ENCODE measurements at places on chromosomes 6 and 20. TPM values are rescaled to one million over a fixed set of nuclear protein-coding genes. Genes with fewer than 3 reads are reported as not detected.

- DNase-seq = no peak
Observed at GRCh38 chr6:136326038-136326553, 36.5 kb upstream of the BCLAF1 start.

- DNase-seq = no peak
Observed at GRCh38 chr20:13671916-13672378, 33.2 kb upstream of the TASP1 start.

DNA sequence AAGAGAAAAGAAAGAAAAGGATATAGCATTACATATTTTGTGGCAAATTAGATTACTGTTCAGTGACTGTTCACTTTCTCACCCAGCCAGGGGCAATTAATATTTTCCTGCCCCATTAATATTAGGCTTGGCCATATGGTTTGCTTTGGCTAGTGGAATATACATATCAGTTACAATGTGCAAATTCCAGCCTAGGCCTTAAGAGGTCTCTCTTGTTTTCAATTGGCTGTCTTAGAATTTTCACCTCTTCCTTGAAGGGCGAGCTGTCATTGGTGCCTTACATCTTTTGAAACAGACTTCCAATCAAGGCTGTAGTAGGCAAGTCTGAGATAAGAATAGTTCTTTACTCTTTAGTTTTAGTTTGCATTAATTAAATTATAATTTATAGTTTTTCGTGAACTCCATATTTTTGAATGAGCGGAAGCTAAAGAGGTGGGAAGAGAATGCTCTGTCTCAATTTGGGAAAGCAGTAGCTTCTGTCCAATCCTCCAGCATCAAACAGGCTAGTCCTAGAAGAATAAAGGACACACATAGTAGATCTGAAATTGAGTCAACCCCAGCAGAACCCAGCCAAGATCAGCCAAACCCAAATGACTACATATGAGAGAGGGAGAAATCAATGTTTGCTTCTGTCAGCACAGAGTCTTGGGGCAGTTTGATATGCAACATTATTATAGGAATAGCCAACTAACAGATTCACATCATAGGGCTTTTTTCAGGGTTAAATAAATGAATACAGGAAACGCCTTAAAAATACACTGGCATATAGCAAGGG, 6.3 kb upstream of the CSNK2A1 start:
- DNase-seq = no peak

GRCh38 chr20:53354314-53354713, 239.3 kb downstream of the ZNF217 start:
- DNase-seq = no peak

- no peak for DNase-seq
Observed at GRCh38 chr20:24545168-24545567, 75.7 kb downstream of the SYNDIG1 start.

DNA sequence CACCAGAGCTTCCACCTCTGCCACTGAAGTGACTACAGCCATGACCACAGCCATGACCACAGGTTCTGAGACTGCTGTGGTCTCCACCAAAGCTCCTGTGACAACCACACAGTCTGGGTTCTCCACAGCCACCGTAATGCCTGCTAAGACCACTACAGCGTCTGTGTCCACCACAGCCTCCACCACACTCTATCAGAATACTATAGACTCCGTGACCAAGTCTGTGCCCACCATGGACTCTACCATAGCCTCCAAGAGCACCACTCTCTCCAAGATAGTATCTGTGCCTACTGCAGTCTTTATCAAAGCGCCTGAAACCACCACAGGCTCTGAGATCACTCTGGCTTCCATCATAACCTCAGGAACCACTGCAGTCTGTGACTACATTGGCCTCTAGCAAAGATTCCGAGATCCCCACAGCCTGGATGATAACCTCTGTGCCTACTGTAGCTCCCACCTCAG, 18.3 kb upstream of the MUC21 start:
- no peak for DNase-seq

- DNase-seq = no peak
Observed at GRCh38 chr6:154430481-154430919, 73.9 kb upstream of the IPCEF1 start.

- no peak for DNase-seq
Observed at GRCh38 chr6:128346569-128346968, 173.8 kb downstream of the PTPRK start.

- DNase-seq = no peak
Observed at GRCh38 chr6:22036275-22036674, 260.6 kb downstream of the PRL start.

DNA sequence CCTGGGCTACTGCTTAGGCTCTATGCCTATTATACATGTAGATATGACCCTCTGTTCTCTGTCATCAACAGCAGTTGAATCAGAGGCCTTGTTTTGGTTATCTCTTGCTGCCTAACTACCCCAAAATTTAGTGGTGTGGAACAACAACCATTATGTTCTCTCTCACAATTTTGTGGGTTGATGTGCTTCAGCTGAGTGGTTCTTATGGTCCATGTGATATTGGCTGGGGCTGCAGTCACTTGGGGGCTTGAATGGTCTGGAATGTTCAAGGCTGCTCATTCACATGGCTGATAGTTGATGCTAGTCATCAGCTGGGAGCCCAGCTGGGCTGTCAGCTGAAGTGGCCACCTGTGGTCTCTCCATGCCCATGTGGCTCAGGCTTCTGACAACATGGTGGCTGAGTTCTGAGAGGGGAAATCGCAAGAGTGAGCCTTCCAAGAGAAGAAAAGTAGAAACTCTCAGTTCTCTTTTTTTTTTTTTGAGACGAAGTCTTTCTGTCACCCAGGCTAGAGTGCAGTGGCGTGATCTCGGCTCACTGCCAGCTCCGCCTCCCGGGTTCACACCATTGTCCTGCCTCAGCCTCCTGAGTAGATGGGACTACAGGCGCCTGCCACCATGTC, 47.8 kb downstream of the SHLD1 start:
- peak; percentile 78 for DNase-seq

- no peak for DNase-seq
Observed at GRCh38 chr6:111625461-111626391, 20.0 kb upstream of the TRAF3IP2 start.

DNA sequence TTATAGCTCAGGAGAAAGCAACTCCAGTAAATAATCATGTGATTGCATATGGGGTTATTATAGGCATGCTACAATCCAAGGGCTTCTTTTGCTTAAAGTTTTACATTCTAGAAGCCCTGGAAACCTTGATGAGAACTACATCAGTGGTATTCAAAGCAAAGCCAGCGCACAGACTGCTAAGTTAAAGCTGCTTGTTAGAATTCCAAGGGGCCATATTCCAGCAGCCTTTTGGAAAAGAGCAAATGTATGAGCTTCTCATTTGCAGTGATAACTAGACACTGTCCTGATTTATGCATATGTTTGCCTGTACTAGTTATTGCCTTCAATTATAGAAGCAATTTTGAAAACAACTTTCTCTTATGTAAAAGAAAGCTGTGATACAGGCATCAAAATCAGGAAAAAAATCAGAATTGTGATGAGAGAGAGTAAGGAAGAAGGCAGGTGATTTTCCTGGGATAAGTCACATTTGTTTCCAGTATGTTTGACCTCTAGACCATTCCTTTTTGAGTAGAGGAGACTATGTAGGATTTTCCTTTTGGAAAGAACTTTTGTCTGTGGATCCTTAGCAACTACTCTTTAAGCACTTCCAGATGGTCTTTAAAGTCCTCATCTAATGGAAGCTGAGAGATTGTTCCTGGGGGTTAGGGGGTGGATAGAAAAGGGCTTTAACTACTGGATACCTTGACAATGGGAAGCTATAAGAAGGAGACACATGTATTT, 159.2 kb downstream of the PLCB4 start:
- no peak for DNase-seq

GRCh38 chr20:44750081-44750805, 4.6 kb downstream of the KCNK15 start:
- no peak for DNase-seq

F13A1 gene
- 188 TPM for total RNA-seq

SPAG4 gene
- total RNA-seq = 1.6 TPM

FILIP1 gene
- 149 TPM for total RNA-seq

NKX2-4 gene
- total RNA-seq = not detected

MOG gene
- 12.6 TPM for total RNA-seq
